ENCODE measurements at places on chromosomes 6 and 20.

DNA sequence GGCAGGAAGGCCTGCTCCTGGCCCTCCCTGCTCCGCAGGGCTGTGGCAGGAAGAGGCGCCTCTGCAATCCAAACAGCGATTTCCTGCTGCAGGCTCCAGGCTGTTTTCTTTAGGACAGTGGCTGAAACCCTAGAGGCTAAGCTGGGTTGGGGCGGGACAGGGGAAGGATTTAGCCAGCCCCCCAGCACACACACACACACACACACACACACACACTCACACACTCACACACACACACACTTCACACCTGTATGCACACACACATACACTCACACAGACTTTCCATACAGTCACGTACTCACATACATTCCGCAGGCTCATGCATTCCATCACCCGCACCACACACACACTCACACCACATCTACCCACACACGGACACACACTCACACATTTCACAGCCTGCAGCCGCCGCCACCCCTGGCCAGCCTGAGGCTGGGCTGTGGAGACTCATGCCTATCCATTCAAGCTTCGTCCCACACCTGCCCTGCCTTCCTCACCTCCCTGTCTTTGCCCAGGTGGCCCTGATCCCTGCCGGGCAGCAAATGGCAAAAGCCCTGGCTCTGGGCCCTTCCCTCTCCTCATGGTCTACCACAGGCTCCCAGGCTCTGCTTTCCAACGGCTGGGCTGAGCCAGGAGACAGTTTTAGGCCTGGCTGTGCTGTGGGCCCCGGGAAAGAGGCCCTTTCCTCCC lies 17.9 kb downstream of the MDFI start:
- DNase-seq: no peak

- peak; percentile 63 for DNase-seq
Measured at GRCh38 chr6:36029464-36029863, 1.9 kb downstream of the MAPK14 start.

- DNase-seq: no peak
Measured at GRCh38 chr6:1554141-1554475, 55.6 kb upstream of the FOXC1 start.

- DNase-seq: peak; percentile 81
Measured at GRCh38 chr6:28982476-28983266, 22.4 kb downstream of the ZNF311 start.

DNA sequence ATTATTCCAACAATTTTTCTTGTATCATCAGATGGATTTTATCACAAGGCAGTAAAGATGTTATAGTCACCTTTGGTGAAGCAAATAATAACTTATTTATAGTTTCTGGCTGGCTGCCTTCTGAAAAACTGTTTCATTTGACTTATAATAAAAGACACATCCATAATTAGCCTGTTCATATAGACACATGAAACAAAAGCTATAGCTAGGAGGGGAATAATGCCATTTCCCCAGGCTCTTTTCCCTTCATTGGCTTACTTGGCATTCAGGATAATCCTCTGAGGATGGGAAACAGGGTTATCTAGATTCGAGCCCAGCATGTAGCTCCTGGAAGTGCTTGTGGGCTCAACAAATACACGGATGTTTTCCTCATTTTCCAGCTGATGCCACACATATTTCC lies 17.5 kb downstream of the MMP24 start:
- DNase-seq: no peak

DNA sequence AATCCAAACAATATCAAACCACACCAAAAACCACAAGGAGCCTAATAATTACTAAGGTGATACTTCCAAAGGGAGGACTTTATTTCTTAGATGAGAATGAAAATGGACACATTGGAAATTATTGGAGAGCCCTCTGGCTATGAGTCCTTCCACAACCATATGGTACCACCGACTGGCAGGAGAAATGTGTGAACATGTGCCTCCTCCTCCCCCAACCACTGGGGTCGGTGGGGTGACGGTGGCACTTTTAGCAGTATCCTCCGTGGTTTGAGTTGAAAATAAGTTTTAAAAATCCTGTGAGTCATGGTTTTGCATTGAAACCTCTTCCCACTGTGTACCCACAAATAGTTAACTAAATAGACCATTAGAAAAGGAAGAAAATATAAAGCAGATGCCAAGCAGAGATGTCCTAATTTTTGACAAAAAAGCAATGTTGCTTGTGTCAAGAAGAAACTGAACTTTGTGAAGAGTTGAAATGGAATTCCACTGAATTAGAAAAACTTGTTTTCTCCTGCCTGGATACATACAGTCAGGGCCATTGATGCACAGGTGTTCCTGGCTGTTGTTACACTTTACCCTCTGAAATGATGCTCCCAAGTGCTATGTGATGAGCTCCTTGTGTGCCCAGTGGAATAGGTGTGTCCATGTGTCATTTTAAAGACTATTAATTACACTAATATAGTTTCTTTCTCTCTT lies 3.2 kb downstream of the EDN1 start:
- no peak for DNase-seq

DNA sequence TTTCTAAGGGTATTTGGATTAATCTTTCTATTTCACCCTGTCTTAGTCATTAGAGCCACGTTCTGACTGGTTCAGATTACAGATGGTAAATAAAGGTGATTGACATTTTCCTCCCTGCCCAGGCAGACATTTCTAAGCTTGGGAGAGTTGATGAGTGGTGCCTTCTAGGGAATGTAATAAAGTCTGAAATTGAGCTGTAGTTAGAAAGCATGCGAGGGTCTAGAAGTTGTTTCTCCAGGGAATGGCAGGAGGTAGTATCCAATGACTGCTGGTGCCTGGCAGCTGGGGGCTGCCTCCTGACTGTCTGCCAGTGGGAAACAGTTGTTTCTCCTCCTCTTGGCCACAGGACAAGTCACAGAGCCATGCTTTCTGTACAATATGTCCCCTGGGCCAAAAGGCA lies 14.6 kb downstream of the EDN3 start:
- DNase-seq: no peak

DNA sequence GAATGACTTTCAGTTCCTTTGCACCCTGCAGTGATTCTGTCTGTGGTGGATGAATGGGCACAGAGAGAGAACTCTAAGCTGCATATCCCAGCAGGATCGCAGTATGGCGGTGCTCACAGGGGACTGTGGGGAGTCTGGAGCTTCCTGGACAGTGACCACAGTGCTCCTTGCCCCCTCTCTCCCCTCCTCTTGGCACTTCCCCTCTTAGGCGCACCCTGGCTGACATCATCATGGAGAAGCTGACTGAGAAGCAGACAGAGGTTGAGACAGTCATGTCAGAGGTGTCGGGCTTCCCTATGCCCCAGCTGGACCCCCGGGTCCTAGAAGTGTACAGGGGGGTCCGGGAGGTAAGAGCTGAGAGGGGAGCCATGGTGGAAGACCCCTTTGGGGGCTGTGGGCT lies 8.6 kb downstream of the BYSL start:
- no peak for DNase-seq

DNA sequence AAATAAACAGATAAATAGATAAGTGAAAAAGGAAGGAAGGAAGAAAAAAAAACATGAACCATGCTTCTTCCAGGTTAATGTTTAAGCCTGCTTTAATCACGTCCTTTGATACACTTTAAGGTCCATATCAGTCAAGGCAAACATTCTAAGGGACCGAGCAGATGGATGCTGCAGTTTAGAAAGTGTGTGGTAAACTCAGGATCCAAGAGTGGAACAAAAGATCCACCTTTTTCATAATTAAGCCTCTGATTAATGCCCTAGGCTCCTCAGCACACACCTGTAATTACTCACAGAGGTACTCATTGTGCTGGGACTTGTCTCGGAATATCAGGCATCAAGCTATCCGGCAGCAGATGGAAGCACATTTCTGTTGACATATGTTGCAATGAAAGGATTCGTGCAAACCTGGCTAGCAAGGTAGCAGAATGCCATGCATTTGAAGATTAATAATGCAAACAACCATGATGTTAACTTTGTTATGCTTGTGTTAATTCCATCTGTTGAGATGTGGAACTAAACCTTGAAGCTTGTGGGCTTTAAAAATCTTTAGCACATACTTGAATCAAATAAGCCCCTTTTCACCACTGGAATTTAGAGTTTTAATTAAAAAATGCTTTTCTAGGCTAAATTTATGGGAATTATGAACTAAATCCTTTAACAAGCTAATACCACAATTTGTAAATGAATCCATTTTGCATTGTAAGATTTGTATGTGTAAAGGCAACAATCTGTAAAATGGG lies 163.7 kb downstream of the RALGAPA2 start:
- no peak for DNase-seq

DNA sequence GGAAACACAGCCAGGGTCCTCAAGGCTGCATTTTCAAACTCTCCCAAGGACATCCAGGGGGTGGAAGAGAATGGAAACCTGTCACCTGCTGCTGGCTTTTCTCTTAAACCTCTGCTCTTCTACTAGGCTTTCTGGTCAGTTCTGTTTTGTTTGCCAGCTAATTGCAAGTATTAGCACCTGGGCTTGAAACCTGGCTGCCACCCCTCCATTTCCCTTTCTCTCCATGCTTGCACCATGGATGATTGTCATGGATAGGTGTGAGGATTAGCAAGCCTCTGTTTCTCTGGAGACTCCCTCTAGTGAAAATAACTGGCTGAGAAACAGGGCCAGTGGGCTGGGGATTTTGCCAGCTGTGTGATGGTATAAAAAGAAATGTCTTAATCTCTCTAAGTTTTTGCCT lies 33.0 kb upstream of the GPR6 start:
- DNase-seq: no peak

GRCh38 chr6:133241901-133242636 lies 912 bp downstream of the EYA4 start:
- peak; percentile 54 for DNase-seq

GRCh38 chr6:21500314-21501020 lies 93.1 kb upstream of the SOX4 start:
- DNase-seq: no peak

GRCh38 chr6:142381845-142382378 lies 80.1 kb downstream of the ADGRG6 start:
- no peak for DNase-seq

DNA sequence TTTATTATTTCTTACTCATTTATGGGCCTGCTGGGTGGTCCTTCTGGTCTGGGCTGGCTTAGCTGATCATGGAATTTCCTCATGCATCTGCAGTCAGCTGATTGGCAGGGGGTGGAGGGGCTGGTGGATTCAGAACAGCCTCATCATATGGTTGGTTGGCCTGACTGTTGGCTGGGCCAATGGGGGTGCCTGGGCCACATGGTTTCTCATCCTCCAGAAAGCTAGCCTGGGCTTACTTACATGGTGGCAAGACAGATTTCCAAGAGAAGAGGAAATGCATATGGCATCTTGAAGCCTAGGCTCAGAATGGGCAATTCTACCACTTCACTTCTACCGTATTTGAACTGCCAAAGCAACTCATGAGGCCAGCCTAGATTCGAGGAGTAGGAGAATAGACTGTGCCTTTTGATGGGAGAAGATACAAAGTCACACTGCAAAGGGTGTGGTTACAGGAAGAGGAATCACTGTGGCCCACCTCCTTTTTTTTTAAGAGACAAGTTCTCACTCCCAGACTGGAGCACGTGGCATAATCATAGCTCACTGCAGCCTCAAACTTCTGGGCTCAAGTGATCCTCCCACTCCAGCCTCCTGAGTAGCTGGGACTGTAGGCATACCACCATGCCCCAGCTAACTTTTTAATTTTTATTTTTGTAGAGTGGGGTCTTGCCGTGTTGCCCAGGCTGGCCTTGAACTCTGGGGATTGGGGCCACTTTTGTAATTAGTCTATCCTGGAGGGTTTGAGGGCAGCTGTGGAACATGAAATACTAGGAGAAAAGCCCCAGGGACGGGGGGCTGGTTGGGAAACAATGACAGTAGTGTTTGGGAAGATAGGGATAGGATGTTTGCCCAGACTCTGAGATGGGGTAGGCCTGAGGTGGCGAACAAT lies 47.6 kb upstream of the RNF24 start:
- no peak for DNase-seq

DNA sequence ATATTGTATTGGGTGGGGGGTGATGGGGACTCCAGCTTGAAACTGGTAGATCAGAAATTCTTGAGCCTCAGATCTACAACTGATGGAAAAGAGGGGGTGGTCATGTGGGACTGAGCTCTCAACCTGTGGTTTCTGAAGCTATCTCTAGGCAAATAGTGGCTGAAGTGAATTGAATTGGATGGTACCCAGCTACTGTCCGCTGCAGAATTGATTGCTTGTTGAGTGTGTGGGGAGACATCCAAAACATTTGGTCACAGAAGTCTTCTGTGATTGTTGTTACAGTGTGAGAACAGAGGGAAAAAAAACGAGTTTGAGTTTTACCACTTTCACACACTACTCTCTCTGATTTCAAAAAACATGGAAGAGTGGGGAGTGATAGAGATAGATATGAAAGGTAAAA lies 14.8 kb downstream of the CDS2 start:
- no peak for DNase-seq

GRCh38 chr6:63899550-63899949 lies 263.9 kb downstream of the PHF3 start:
- DNase-seq: no peak

DNA sequence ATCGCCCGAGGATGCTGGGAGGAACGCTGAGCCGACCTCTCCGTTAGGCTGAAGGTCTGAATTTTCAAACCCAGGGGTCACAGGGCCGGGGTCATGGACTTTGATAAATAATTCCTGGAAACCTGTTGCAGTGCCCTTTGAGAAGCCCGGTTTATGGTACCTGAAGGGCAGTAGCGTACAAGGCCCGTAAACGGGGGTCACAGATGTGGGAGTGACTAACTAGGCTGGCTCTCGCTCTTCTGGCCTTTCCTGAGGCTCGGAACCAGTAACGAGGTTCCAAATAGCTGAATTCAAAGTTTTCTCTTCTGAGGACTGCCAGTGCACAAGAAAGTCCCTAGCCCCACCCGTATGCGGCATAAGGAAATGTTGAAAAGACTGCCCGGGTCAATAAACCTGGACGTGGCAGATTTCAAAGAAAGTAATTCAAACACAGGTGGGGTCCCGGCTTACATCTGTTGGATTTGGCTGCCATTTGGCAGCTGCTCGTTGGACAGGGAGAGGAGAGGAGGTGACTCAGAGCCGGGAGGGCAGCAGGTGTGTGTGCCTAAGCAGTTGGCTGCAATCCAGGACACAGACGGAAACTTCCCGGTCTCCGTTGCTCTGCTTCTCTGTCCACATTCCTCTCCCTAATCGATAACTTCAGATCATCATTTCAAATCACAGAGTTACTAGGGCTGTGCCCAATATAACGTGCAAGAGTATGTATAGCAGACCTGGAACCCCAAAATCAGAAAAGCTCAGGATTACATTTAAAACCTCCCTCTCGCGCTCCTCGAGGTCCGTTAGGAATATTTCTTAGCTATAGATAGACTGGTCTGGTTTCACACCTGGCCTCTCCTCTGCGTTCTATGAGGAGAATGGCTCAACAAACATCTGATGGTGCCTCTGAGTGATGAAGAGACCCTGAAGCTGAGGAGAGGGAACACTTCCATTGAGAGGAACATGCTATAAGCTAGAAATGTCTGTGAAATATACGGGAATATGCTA lies 765 bp upstream of the GMDS start:
- DNase-seq: peak; percentile 22

Data from A673 (cell line).